Breast epithelium (tissue), 4 donors: ENCODE measurements at places on chromosomes 1 and 21. TPM values are rescaled to one million over a fixed set of nuclear protein-coding genes. Genes with fewer than 3 reads are reported as not detected.

DNA sequence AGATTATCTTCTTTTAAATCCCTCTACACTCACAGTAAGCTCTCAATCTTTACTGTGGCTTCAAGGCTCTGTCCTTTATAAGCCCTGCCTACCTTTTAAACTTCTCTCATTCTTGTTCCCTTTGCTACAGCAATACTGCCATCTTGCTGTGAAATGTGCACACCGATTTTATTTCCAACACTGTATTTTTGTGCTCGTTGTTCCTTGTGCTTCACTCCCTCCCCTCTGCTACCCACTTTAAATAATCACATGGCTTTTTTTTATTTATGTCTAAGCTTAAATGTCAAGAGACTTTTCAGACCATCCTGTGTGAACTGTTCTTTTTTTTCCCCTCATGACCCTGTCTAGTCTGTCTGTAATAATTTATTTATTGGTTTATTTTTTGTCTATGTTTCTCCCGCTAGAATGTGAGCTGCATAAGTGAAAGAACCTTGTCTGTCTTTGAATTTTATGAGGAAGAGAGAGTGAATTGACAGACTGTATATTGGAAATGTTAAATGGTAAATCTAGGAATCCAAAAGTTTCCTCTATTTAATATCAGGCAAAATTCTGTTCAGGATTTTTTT lies 45.7 kb downstream of the ABCD3 start:
- H3K4me1 ChIP-seq: no peaks in the 10 kb centered on the region
- H3K36me3 ChIP-seq: no peaks in the 10 kb centered on the region
- no peak overlapping the region for H3K4me3 ChIP-seq
- H3K27me3 ChIP-seq: no peaks in the 10 kb centered on the region

DNA sequence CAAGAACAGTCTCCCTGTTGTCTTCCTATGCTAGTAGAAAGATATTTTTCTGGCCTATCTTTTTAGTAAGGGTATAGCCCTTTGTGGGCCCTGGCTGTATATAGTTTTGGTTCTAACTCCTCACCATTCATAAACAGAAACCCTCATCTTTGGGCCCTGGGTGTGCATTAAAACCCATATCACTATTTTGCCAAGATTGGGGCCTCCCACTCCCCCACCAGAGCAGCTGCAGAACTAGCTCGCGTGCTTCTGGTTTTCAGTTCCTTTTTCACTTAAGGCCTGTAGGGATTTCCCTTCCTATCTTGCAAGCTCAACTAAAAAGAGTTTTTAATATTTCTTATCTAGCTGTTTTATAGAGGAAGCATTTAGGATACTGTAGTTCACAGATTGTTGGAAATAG lies 106.4 kb downstream of the RGL1 start:
- no peaks in the 10 kb centered on the region for H3K4me1 ChIP-seq
- H3K27me3 ChIP-seq: no peaks in the 10 kb centered on the region
- H3K4me3 ChIP-seq: no peak overlapping the region
- H3K27ac ChIP-seq: no peak overlapping the region
- peaks cover 14% of the 10 kb centered on the region for H3K36me3 ChIP-seq

DNA sequence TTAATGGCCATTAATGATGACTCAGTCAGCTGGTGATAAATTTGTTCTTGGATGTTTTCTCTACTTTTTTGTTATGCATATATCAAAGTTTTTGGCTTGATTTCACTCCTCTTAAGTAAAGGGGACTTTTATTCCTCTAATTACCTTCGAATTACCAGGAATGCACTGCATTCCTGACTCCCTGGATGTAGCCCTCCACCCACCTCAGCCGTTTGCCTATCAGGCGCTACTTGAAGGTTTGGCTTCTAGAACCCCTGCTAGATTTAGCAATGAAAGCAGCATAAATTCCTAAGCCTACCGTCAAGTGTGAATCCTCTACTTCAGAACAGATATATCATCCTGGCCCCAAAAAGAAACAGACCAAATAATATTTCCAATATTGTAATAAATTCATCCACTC lies 387.8 kb upstream of the ADGRL2 start:
- no peaks in the 10 kb centered on the region for H3K27me3 ChIP-seq
- no peaks in the 10 kb centered on the region for H3K36me3 ChIP-seq
- no peak overlapping the region for H3K4me3 ChIP-seq
- no peaks in the 10 kb centered on the region for H3K4me1 ChIP-seq

GRCh38 chr1:107820801-107821200 lies 144.2 kb downstream of the VAV3 start:
- no peaks in the 10 kb centered on the region for H3K27me3 ChIP-seq
- no peak overlapping the region for H3K4me3 ChIP-seq
- no peak for DNase-seq
- no peak overlapping the region for H3K27ac ChIP-seq

DNA sequence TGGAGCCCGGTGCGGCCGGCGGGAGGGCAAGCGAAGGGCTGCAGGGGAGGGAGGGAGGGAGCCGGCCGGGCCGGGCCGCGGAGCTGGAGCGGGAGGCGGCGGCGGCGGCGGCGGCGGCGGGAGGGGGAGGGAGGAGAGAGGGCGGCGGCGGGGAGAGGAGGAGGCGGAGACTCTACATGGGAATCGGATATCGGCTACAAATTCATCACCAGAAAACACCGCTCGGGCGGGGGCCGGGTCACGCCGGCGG lies at the start of gene AKT3:
TSS of gene AKT3 (minus strand) at position 42 of the 250 bp plus-strand sequence. CDS start 7,073 bp downstream, outside the sequence.
- peak within 1 kb of the TSS; percentile 85 for H3K4me3 ChIP-seq
- H3K4me1 ChIP-seq: no peaks in the 10 kb centered on the region
- DNase-seq: peak; percentile 74
- no peaks in the 10 kb centered on the region for H3K36me3 ChIP-seq

GRCh38 chr1:18900303-18900841 lies 2.0 kb downstream of the ALDH4A1 start:
- H3K36me3 ChIP-seq: no peaks in the 10 kb centered on the region
- no peaks in the 10 kb centered on the region for H3K4me1 ChIP-seq
- H3K27me3 ChIP-seq: no peaks in the 10 kb centered on the region
- H3K4me3 ChIP-seq: no peak overlapping the region
- no peak overlapping the region for H3K27ac ChIP-seq
- DNase-seq: no peak

- H3K36me3 ChIP-seq: no peaks in the 10 kb centered on the region
- H3K4me3 ChIP-seq: no peak overlapping the region
- H3K4me1 ChIP-seq: no peaks in the 10 kb centered on the region
- H3K27ac ChIP-seq: no peak overlapping the region
- DNase-seq: no peak
Observed at GRCh38 chr1:12359359-12360133, 129.7 kb downstream of the VPS13D start.

DNA sequence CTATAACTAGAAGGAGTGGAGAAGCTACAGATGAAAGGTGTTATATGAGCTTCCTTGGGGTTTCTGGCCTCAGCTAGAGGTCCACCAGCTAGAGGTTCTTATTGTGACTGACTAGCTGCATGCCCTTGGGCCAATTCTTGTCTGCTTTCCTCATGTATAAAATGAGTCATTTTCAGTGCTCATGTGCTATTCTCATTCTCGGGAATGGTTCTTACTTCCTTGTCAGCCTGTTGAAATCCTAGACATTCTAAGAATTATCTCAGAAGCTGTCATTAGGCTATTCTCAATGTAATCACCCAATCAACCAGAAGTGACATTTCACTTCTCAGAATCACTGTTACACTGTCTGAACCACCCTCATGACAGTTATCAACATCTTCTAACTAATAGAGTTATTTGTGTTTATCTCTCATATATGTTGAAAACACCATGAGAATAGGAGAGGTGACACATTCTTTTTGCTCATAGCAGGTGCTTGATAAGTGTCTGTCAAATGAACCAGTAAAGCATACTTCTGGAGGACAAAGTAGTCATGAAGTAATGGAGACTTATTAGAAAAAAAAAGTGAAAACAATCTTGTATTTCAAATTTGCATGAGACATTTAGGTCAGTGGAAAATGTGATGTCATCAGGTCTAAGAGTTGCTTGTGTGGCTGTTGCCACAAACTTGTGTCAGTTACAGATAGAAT lies 122.8 kb upstream of the IVNS1ABP start:
- H3K4me1 ChIP-seq: no peaks in the 10 kb centered on the region
- no peaks in the 10 kb centered on the region for H3K36me3 ChIP-seq
- no peak for DNase-seq
- no peak overlapping the region for H3K27ac ChIP-seq

DNA sequence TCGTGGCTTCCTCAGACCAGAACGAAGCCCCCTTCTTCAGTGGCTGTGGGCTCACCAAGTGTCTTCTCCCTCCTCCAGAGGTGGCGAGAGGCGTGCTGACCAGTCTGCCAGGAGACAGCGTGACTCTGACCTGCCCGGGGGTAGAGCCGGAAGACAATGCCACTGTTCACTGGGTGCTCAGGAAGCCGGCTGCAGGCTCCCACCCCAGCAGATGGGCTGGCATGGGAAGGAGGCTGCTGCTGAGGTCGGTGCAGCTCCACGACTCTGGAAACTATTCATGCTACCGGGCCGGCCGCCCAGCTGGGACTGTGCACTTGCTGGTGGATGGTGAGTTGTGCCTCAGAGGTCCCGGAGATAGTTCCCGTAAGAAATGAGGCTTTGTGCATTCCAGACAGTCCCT lies 24.0 kb downstream of the IL6R start:
- DNase-seq: no peak
- H3K36me3 ChIP-seq: no peaks in the 10 kb centered on the region
- H3K4me1 ChIP-seq: no peaks in the 10 kb centered on the region
- peak overlapping the region; percentile 45 for H3K27ac ChIP-seq
- H3K27me3 ChIP-seq: no peaks in the 10 kb centered on the region
- no peak overlapping the region for H3K4me3 ChIP-seq

DNA sequence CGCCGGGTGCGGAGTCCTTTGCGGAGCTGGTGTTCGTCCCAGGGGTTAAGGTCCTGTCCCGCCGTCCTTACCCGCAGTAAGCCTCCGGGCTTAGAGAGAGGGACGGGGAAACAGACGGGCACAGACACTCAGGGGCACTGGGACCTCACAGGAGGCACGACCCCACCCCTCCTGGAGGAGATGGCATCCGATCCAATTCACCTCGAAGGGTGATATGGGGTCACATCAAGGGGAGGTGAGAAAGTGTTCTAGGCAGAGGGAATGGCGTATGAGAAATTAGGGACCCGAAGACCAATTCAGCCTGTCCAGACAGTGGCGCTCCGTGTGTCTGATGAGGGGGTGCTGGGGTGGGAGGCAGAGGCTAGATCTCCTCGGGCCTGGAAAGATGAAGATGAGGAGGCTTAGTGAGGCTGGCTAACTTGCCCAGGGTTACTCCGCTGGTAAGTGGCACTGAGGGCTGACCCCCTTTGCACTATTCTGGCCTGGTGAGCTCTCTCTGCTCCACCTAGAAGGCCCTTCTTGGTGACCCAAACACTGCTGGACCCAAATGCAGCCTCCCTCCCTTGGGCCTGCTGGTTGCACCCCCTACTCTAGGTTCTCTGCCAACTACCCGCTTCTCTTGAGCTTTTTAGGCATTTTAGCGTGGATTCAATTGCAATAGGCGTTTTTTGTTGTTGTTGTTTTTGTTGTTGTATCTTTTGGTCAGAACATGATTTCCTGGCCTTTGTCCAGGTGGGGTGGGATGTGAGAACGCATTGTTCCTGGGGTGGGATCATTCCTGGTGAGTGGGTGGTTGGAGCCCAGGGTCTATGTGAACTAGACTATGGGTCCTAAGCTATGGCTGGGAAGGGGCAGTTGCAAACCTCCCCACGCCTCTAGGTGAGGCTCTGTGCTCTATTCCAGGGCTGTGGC lies 12.3 kb downstream of the BTBD19 start:
- DNase-seq: no peak
- H3K27me3 ChIP-seq: no peaks in the 10 kb centered on the region
- peak overlapping the region; percentile 59 for H3K4me3 ChIP-seq
- H3K27ac ChIP-seq: peak overlapping the region; percentile 96

GRCh38 chr1:33347650-33347992 lies 26.7 kb upstream of the A3GALT2 start:
- H3K4me3 ChIP-seq: peak overlapping the region; percentile 100
- H3K4me1 ChIP-seq: no peaks in the 10 kb centered on the region
- no peaks in the 10 kb centered on the region for H3K36me3 ChIP-seq
- no peak for DNase-seq

DNA sequence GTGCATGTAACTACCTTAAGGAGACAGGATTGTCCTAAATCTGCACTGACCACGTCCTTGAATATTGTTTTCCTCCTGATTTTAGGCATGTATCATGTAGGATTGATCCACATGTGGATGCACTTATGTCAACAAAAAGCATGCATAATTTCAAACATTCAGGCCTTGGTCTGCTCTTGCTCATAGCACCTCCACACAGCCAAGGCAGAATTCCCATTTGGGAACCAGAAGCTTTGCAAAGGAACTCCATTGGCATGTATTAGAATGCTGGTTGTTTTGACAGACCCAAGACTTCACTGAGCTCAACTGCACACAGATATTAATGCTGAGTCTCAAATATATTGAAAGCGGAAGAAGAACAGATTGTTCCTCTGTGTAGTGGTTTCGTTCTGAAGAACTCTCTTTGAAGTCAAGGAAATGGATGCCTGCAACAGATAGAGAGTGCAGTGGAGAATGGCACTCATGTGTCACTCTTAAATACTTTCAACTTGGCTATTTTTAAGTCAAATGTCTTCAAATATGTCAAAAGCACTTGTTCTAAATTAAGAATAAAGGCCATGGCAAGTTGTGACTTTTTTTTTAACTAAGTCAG lies 387.6 kb downstream of the LTN1 start:
- H3K27ac ChIP-seq: no peak overlapping the region
- no peak overlapping the region for H3K4me3 ChIP-seq
- no peak for DNase-seq
- no peaks in the 10 kb centered on the region for H3K27me3 ChIP-seq

- no peak for DNase-seq
- peaks cover 18% of the 10 kb centered on the region for H3K4me1 ChIP-seq
- H3K4me3 ChIP-seq: peak overlapping the region; percentile 89
Observed at GRCh38 chr1:26694638-26695355, 1.0 kb upstream of the ARID1A start.

The UBIAD1 gene
- total RNA-seq: 20.6 TPM

The OR2G3 gene
- total RNA-seq: not detected

The LIPI gene
- not detected for total RNA-seq
